Activated CD4-positive, CD25-positive, alpha-beta regulatory T cell (primary cell): ENCODE measurements at places on chromosomes 4 and X.

- no peak for DNase-seq
Measured at GRCh38 chr4:174154215-174154854, 129.1 kb downstream of the FBXO8 start.

DNA sequence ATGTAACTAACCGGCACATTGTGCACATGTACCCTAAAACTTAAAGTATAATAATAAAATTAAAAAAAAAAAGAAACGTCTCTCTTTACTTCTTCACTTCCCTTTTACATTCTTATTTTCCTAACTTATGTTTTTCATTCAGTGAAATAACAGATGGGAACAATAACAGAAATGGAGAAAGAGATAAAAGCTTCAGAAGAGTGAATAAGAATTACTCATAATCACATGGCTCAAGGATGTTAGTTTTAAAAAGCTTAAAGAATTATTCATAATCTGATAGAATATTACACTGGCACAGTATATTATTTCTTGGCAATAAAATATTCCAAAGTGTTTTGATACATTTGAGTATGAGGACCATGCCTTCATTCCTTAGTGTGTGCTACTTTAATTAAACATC is 175.6 kb downstream of the COL25A1 start:
- DNase-seq: no peak

GRCh38 chrX:46961097-46961496 is 48.9 kb downstream of the JADE3 start:
- DNase-seq: no peak

GRCh38 chr4:22496165-22496813 is 19.6 kb downstream of the ADGRA3 start:
- DNase-seq: no peak

GRCh38 chr4:30828264-30828926 is 108.2 kb downstream of the PCDH7 start:
- no peak for DNase-seq

- no peak for DNase-seq
Measured at GRCh38 chr4:5798462-5798861, 87.5 kb downstream of the EVC start.

GRCh38 chr4:13176741-13177142 is 307.4 kb downstream of the RAB28 start:
- no peak for DNase-seq

DNA sequence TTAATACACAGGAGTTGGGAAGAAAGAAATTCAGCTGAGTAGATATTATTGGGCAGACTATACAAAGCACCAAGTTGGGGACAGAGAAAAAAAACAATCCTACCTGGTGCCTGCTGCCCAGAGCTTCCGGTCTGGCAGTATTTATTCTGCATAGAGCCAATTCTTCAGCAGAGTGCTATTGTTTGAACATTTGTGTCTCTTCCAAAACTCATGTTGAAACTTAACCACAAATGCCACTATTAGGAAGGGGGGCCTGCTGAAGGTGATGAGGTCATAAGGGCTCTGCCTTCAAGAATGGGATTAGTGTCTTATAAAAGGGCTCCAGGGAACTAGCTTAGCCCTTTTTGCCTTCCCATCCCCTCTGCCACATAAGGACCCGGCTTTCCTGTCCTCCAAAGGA is 136.2 kb downstream of the EVC2 start:
- DNase-seq: no peak

GRCh38 chr4:147780137-147780777 is 48.4 kb downstream of the ARHGAP10 start:
- DNase-seq: no peak

GRCh38 chrX:101799387-101799786 is 132.4 kb downstream of the ZMAT1 start:
- DNase-seq: peak; percentile 44

GRCh38 chr4:144750348-144750747 is 104.4 kb downstream of the HHIP start:
- no peak for DNase-seq

DNA sequence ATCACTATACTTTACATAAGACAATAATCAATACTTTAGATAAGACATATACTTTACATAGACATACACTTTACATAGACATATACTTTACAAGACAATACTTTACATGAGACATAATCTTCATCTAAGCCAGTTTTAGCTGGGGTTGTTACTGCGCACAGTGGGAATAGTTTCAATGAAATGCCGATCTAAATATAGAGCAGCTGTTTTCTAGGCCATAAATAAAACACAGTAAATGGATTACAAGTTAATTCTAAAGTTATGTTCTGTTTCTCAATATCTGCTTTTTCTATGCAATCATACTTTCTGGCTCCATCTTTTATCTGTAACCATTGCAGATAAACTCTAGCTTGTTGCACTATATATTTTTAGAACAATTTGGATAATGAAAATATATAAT is 1470.6 kb upstream of the PABPC4L start:
- DNase-seq: no peak

GRCh38 chr4:48380583-48381167 is 39.3 kb downstream of the SLAIN2 start:
- no peak for DNase-seq

GRCh38 chr4:69748173-69748572 is 12.2 kb downstream of the SULT1B1 start:
- no peak for DNase-seq

GRCh38 chr4:130393231-130393630 is 1297.3 kb downstream of the C4orf33 start:
- no peak for DNase-seq

GRCh38 chrX:74492720-74493201 is 71.5 kb downstream of the SLC16A2 start:
- DNase-seq: no peak

DNA sequence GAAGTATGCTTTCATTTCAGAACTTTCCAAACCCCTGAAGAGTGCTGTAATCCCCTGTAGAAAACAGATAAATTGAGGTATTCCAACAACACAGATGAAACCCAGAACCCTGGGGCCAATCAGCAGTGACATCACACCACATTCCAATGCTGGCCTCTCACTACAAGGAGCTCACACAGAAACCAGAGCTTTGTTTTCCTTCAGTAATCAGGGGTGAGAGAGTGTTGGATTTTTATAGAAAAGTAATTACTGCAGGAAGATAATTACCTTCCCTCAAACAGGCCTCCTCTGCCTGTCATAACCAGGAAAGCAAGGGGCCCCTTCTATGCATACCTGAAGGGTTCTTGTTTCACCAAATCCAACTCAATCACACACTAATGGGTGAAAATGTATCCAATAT is 246.2 kb downstream of the SCFD2 start:
- DNase-seq: no peak

GRCh38 chrX:46463682-46464081 is 81.5 kb downstream of the ZNF674 start:
- DNase-seq: no peak

- no peak for DNase-seq
Measured at GRCh38 chrX:45323387-45323786, 122.7 kb upstream of the DIPK2B start.

- DNase-seq: no peak
Measured at GRCh38 chr4:174709526-174709925, 119.5 kb downstream of the GLRA3 start.

DNA sequence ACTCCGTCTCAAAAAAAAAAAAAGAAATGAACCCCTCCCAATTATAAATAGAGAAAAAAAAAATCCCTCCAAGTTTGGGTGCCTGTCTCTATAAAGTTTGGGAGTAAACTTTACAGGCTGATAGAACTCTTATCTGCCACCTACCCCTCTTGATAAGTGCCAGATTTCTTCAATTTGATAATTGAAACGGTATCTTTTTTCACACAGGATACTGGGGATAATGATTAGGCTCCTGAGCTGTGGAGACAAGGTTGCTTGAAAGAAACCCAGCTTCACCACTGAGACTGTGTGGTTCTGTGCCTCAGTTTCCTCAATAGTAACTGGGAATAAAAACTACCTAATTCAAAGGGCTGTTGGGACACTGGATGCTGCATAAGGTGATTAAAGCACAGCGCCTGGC is 606 bp downstream of the EFHC2 start:
- no peak for DNase-seq
